Fibroblast of the aortic adventitia (primary cell): ENCODE measurements at places on chromosomes 7 and 10.

GRCh38 chr7:100120733-100121036, 1.3 kb downstream of the CNPY4 start:
- DNase-seq, result no peak

DNA sequence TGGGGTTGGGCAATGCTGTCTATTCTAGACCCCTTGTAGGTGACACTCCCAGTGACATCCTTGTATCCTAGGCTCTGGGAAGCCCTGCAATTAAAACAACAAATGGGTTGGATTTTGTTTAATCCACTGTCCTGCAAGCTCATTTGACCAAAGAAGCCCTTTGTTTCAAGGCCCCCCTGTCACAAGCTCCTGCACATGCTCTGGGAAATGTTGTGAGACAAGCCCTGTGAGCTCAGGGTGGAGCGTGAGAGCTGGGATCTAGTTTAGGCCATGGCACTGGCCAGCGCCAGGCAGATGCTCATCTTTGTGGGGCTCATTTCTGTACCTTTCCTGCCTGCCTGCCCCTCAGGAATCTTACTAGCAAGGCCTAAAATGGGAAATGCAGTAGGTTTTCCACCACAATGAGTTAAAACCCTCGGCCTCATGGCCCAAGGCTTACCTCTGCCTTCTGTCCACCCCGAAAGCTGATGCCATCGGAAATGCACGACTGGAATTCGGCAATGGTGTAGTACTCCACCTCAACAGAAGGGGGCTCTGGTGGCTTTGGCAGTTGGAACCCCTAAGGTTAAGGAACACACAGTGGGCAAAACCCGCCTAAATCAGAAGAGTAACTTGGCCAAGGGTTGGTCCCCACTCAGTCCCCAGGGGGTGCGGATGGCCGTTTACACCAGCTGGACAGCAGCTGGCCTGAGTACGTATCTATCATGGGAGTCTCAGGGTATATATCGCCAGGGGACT, 112.0 kb downstream of the NEURL1 start:
- peak; percentile 83 for DNase-seq

GRCh38 chr7:37290731-37291130, 157.9 kb downstream of the ELMO1 start:
- no peak for DNase-seq

DNA sequence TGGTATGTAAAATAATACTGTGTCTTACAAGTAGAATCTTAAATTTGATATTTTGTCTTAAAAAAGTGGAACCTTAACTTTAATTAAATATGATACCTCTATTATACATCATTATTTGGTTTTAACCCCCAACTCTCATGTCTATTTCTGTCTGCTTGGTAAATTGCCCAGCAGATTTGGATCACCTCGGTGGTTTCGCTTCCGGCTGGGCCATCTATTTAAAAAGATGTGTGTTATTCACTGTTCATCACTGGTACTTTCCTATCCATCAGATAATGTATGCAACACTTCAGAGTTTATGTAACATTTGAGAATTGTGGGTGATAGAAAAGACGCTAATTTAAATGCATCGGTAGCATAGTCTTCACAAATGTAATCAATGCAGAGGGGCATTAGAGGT, 119.7 kb downstream of the SND1 start:
- DNase-seq, result no peak

DNA sequence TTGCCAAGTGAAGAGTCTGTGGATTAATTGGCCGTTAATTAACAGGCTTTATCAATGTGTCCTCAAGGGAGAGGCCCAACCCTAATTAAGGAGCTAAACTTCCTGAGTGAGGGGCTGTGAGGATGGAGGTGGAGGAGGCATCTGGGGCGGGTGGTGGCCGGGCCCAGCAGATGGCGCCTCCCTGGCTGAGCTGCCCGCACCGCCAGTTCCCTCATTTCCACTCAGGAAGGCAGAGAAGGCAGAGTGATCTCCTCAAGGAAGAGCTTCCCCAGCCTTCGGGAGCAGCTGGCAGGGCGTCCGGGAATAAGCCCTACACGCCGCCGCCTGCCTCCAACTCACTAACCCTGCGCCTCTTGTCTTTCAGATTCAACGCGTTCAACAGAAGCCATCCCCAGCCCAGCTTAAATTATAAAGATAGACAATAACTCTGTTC, 112.2 kb downstream of the CYTH3 start:
- peak; percentile 79 for DNase-seq

- DNase-seq, result no peak
These were observed 81.6 kb downstream of the PRKAG2 start for GRCh38 chr7:151795168-151795811.

GRCh38 chr7:69208848-69209247, 389.4 kb upstream of the AUTS2 start:
- DNase-seq, result no peak

DNA sequence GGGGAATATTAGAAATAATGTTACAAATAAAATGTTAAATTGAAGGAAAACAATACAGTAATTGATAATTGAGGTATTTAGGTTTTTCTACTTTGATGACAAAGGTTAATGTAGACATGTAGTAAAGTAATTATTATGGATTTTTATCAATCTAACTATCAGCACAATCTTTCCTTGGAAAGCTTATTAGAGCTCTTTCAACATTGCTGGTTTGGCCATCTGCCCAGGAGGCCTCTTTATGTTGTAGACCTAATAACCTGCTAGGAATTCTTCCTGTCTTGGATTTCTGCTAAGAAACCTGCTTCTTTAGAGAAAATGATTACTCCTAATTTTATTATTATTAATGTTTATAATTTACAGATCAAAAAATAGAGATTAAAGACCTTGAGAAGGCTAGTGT, 78.9 kb downstream of the CHRM2 start:
- peak; percentile 49 for DNase-seq

- peak; percentile 36 for DNase-seq
These were observed 78.5 kb downstream of the LHPP start for GRCh38 chr10:124539935-124540641.

- no peak for DNase-seq
These were observed 4.3 kb upstream of the CXCL12 start for GRCh38 chr10:44389150-44389549.

GRCh38 chr7:96120445-96121225, 201.3 kb downstream of the SLC25A13 start:
- peak; percentile 18 for DNase-seq

DNA sequence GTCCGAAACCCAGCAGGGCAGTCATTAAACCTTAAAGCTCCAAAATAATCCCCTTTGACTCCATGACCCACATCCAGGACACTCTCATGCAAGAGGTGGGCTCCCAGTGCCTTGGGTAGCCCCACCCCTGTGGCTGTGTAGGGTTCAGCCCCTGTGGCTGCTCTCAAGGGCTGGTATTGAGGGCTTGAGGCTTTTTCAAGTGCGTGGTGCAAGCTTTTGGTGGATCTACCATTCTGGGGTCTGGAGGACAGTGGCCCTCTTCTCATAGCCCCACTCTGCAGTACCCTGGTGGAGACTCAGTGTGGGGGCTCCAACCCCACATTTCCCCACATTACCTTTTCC, 50.5 kb downstream of the RSBN1L start:
- DNase-seq, result no peak

DNA sequence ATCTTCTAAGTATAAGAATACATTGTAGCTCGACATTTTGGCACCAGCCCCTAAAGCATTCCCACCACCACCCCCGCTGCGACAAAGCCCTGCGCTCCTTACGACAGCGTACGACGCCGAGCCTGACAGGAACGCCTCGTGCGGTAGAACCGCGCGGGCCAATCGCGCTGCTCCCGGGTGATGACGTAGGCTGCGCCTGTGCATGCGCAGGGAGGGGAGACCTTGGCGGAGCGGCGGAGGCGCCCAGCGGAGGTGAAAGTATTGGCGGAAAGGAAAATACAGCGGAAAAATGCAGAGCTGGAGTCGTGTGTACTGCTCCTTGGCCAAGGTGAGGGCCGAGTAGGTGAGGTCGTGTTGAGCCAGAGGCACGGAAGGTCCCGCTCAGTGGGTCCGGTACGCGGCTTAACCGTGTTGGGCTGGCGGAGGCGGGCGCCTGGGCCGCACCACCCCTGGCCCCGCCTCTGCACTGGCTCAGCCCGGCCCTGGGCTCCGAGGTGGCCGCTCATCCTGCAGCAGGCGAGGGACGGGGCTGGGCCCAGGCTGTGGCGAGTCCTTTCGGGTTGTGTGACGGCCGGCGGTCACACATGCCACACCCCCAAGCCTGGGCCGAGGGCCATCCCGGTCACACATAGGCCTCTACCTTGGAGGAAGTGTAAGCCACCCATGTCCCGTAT, at the start of gene DLD:
TSS of gene DLD (plus strand) at position 222 of the 674 bp plus-strand sequence. CDS start at position 290, 68 bp downstream.
- DNase-seq, result peak; percentile 89

DNA sequence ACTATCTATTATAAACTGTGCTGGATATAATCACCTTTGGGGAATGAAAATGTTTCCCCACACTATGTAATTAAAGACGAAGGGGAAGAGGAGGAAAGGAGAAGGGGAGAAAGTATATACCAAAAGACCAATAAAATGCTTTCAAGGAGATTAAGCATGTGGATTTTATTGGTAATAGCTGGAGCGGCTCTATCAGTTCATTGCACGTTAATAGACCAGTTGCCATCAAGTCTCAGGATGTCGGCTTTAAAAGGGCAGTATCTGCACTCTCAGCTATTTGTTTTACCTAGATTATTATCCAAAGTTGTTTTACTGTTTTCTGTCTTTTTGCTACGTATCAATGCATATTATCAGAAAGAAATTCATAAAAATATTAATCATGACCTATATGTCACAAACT, 9.0 kb downstream of the ETV1 start:
- DNase-seq, result peak; percentile 34

GRCh38 chr10:48898426-48898825, 41.2 kb downstream of the LRRC18 start:
- DNase-seq, result no peak

DNA sequence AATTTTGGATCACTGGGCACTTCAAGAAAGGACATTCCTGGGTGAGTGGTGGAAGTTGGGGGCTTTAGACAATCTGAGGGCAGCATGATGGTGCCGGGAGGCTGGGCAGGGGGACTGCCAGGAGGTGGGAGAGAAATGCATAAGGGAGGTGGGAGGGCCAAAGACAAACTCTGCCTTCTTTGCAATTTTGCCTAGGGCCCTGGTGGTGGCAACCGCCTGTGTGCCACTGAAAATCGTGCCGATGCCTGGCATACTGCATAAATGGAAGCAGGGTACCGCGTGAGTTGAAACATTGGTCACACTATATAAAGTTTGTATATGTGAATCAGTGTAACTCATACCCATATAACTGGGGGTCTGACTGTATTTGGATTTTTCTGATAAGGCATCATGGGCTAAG, 3.3 kb downstream of the LUC7L2 start:
- DNase-seq, result no peak

DNA sequence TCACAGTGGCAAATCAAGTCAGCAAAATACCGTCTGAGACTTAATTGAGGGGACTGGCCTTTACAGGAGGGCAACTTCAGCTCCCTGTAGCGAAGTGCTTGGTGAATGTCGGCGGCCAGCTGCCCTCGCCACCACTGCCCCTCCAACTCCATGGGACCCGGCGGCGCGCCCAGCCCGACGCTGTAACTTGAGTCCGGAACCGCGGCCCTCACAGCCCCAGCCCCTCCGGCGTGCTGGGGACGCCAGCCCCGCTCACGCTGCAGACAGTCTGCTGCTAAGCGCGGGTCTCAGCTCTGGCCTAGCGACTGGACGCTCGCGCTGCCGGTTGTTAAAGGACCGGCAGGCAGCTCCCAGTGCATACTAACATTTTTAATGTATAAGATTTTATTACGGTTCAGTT, 113.4 kb upstream of the NUPR2 start:
- DNase-seq, result no peak

GRCh38 chr10:59099481-59099880, 77.0 kb upstream of the PHYHIPL start:
- no peak for DNase-seq

- no peak for DNase-seq
These were observed 73.3 kb upstream of the MTPN start for GRCh38 chr7:136050462-136050847.

DNA sequence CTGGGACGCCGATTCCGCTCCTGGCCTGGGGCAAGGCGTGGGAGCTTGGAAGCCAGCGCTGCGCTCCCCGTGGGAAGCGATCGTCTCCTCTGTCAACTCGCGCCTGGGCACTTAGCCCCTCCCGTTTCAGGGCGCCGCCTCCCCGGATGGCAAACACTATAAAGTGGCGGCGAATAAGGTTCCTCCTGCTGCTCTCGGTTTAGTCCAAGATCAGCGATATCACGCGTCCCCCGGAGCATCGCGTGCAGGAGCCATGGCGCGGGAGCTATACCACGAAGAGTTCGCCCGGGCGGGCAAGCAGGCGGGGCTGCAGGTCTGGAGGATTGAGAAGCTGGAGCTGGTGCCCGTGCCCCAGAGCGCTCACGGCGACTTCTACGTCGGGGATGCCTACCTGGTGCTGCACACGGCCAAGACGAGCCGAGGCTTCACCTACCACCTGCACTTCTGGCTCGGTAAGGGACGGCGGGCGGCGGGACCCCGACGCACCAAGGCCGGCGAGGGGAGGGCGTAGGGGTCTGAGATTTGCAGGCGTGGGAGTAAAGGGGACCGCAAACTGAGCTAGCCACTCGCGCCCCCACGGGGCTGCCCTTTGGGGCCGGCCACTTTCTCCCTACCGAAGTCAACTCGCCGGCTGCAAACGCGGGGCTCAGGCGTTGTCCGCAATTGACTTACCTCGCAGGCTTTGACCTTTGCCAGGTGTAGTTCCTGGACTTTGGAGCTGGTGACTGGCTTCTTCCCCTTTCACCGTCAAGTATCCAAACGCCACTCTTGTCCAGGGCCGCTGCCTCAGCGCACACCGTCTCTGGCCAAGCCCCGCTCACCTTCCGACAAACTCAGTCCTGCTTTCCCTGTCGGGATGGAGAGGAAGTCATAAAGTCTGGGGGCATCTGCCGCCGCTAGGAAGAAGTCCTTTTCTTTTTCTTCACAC, at the start of gene SCIN:
TSS of gene SCIN (plus strand) at position 187 of the 928 bp plus-strand sequence. CDS start at position 254, 67 bp downstream.
- DNase-seq, result no peak

DNA sequence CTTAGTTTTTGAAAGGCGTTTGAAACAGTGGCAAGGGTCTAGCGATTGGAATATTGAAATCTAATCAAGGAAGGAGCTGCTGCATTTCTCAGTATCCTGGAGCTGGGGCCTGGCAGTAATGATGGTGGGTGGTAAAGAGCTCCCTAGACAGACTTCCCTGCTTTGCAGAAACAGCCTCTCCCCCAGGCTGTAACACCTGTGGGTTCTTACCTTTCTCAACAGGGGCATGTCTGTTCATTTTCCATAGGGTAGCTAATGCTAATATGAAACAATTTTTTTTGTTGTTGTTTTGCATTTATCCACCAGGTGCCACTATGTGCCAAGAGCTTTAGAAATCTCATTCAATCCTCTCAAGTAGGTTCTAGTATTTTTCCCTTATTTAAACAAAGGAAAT, 345.5 kb downstream of the REEP3 start:
- peak; percentile 9 for DNase-seq

- DNase-seq, result peak; percentile 63
These were observed 333.9 kb downstream of the AUTS2 start for GRCh38 chr7:69932034-69932628.

GRCh38 chr7:75631711-75632110, 107.0 kb downstream of the HIP1 start:
- DNase-seq, result no peak

GRCh38 chr7:69451715-69452114, 146.6 kb upstream of the AUTS2 start:
- no peak for DNase-seq

- DNase-seq, result no peak
These were observed 59.7 kb upstream of the ADRA2A start for GRCh38 chr10:111017098-111017497.
